ENCODE measurements at places on chromosomes 2 and 18. TPM values are rescaled to one million over a fixed set of nuclear protein-coding genes. Genes with fewer than 3 reads are reported as not detected.

DNA sequence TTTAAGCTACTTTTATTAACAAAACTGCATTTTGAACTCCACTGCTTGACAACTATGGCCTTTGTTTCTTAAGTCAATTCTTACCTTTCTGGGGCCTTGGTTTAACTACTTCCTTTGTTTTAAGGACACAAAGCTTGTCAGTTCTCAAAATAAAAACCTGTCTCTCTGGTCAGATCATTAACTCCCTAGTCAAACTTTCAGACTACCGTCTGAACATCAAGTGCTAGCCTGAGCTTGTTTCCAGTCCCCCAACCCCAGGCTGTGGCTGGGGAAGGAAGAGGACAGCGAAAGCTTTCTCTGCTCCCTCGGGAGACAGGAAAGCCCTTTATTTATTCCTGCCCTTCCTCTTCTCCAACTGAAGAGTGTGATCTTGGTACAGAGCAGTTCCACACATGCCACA, 1.7 kb downstream of the SH3YL1 start:
- no peak for DNase-seq

GRCh38 chr2:31813016-31813415, 197.8 kb downstream of the MEMO1 start:
- no peak for DNase-seq

DNA sequence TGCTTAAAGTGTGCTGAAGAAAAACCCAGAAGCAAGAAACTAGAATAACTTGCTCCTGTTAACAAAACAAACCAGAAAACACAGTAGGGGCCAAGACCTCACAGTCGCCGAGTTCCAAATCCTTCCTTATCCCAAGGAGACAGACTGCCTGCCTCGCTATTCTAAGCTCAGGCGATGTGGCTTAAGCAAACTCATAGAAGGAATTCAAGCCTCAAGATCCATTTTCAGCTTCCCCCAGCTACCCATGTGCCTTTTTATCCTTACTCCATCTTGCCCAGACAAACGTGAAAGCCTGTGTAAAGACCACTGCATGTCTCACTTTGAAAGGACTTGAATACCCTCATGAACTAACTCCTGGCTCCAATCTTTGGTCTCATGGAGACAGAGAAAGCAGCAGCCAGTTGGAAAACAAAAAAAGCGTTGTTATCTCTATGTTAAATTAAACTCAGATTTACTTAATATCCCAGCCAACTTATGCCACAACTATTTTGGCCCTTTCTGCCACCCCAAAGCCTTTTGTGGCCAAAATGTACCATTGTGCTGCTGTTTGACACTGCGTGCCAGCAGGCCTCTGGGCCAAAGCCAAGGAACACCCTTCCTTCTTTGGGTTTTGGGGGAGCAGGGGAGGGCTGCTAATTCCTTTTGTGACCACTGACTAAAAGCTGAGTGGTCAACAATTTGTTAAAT, 123.2 kb upstream of the FZD5 start:
- no peak for DNase-seq

- no peak for DNase-seq
Observed at GRCh38 chr2:201969938-201970785, 63.5 kb upstream of the FZD7 start.

DNA sequence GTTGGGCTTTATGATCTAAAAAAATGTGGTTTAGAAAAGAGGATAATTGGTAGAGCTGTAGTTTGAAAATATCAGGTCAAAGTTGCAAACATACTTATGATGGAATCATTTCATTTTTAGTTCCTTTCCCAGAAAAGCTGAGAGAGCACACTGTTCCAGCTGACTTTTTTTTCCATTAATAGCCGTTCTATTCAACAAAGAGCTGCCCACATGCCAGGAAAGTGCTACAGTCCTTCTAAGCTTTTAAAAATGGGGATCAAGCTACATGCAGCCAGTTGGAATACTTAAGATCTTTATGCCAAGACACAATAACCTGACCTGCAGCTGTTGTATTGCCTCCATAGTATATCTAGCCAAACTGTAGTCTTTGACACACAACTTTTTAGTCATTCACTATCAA, 111.5 kb downstream of the GALNT3 start:
- DNase-seq, result no peak

- DNase-seq, result no peak
Observed at GRCh38 chr18:58117786-58118403, 73.9 kb downstream of the NEDD4L start.

Gene TUBA4B
- not detected for polyA plus RNA-seq

Gene HRH4
- polyA plus RNA-seq, result not detected

Gene VSNL1
- polyA plus RNA-seq, result not detected

Gene PROM2
- not detected for polyA plus RNA-seq
